ENCODE measurements at places on chromosomes 1 and 21.

DNA sequence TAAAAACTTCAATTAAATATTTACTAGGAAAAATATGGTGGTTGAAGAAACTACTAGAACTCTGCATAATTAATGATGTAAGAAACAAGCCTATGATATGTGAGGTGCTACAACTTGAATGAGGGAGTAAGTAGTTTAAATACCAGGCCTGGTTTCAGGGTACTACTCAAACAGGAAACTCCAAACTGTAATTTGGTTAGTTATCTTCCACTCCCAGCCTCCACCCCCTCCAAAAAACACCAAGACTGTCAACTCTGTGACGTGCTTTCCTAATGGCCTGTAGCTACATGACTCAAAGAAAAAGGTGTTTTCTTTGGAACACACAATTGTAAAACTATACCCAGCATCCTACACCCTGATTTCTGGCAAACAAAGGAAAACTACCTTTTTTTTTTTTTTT lies 55.9 kb upstream of the RCC1 start:
- H3K4me1 ChIP-seq, result no peaks in the 10 kb centered on the region
- no peak overlapping the region for H3K4me3 ChIP-seq
- DNase-seq, result no peak
- H3K36me3 ChIP-seq, result no peaks in the 10 kb centered on the region
- no peaks in the 10 kb centered on the region for H3K27me3 ChIP-seq

- H3K4me3 ChIP-seq, result no peak overlapping the region
- H3K36me3 ChIP-seq, result no peaks in the 10 kb centered on the region
- DNase-seq, result no peak
- no peak overlapping the region for H3K27ac ChIP-seq
- H3K4me1 ChIP-seq, result peaks cover 9% of the 10 kb centered on the region
Observed at GRCh38 chr1:9761855-9762254, 61.9 kb downstream of the CLSTN1 start.

- no peak overlapping the region for H3K27ac ChIP-seq
- H3K36me3 ChIP-seq, result no peaks in the 10 kb centered on the region
- no peaks in the 10 kb centered on the region for H3K27me3 ChIP-seq
- DNase-seq, result no peak
- H3K4me3 ChIP-seq, result no peak overlapping the region
- H3K4me1 ChIP-seq, result no peaks in the 10 kb centered on the region
Observed at GRCh38 chr21:29115899-29116298, 14.5 kb upstream of the MAP3K7CL start.

GRCh38 chr1:181344091-181344490 lies 139.2 kb upstream of the CACNA1E start:
- H3K4me3 ChIP-seq, result no peak overlapping the region
- DNase-seq, result no peak
- H3K27ac ChIP-seq, result no peak overlapping the region
- peaks cover 6% of the 10 kb centered on the region for H3K27me3 ChIP-seq
- H3K36me3 ChIP-seq, result no peaks in the 10 kb centered on the region
- no peaks in the 10 kb centered on the region for H3K4me1 ChIP-seq

DNA sequence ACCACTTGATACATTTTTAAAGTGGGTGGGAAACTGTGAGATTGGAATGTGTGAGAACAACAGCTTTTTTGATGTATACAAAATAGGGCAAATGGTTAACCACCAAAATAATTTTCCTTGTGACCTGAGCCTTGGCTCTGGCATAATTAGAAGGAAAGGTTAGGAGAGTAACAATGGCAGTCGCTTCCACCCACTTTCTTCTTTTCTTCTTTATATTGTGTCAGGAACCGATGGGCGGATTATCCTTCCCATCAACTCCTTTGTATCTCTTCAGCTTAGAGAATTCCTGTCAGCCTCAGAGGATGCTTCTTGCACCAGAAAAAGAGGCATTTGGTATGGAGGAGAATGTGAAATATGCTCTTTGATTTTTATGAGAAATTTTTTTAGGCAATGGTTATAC lies 90.6 kb downstream of the SDCCAG8 start:
- DNase-seq, result no peak
- H3K27me3 ChIP-seq, result no peaks in the 10 kb centered on the region
- H3K27ac ChIP-seq, result no peak overlapping the region
- no peak overlapping the region for H3K4me3 ChIP-seq

DNA sequence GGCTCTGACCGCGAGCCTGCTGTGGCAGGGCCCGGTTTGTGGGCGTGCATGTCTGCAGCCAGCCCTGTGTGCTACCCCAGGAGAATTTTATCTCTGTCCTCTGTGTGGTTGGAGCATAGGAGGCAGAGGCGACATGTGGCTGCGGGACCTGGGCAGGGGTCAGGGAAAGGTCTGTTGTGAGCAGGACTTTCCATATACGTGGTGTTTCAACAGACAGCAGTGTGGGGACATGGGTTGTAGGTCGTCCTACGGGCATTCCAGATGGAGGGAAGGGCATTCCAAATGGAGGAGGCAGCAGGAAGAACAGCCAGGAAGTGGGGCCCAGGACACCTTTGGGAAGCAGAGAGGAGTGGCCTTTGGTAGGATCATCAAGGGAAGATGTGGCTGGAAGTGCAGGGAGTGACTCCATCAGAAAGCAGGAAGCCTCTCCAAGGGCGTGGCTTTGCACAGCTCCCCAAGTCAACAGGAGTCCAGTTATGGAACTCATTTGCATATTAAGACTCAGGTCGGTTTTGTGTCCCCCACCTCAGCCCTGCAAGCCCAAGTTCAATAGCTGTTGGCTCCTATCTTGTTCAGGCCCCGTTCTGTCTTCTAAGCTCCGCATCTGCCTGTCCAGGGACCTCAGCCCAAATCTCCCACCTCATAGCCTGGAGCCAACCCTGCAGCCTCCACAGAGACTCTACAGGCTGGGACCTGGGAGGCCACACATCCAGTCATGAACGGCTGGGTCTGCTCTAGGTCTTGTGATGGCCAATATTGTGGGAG lies 309.1 kb downstream of the MATN1 start:
- H3K27me3 ChIP-seq, result no peaks in the 10 kb centered on the region
- no peak overlapping the region for H3K4me3 ChIP-seq
- no peaks in the 10 kb centered on the region for H3K36me3 ChIP-seq

DNA sequence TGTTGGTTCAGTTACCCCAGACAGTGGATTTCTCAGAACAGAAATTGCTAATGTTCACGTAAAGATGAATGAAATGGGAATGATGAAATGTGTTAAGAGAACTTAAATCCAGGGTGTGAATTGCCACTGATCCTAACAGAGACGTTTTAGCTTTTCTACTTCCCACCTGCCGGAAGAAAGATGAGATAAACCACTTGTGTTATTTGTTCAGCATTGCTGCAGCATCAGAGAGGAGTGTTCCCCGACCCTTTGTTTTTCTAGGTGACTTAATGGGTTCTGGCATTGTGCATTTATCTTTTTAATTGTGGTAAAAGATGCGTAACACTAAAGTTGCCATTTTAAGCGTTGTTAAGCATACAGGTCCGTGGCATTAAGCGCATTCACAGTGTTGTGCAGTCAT lies 122.3 kb downstream of the GALNT2 start:
- H3K4me1 ChIP-seq, result peaks cover 22% of the 10 kb centered on the region
- no peak for DNase-seq
- no peak overlapping the region for H3K4me3 ChIP-seq
- H3K36me3 ChIP-seq, result no peaks in the 10 kb centered on the region

DNA sequence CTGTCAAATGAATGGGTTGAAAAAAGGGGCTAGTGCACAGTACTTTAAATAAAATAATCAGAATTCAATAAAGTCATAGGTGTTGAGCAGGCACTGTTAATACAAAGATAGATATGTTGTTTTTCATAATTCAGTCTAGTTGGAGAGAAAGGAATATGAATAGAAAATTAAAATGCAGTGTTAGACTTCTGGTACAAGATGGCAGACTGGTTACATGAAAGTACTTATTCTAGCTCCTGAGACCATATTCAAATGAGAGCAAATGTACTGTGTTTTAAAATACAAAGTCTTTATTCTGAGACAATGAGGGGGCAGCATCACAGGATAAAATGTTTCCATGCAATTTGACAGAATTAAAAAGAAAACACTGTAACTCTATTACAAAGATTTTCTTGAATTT lies 542.1 kb downstream of the COL11A1 start:
- no peak overlapping the region for H3K4me3 ChIP-seq
- H3K27ac ChIP-seq, result no peak overlapping the region
- H3K36me3 ChIP-seq, result no peaks in the 10 kb centered on the region
- H3K4me1 ChIP-seq, result no peaks in the 10 kb centered on the region
- DNase-seq, result no peak
- H3K27me3 ChIP-seq, result no peaks in the 10 kb centered on the region

GRCh38 chr1:230750576-230750975 lies 3.4 kb downstream of the CAPN9 start:
- H3K27me3 ChIP-seq, result no peaks in the 10 kb centered on the region
- no peak overlapping the region for H3K4me3 ChIP-seq
- no peak for DNase-seq
- H3K36me3 ChIP-seq, result no peaks in the 10 kb centered on the region
- H3K27ac ChIP-seq, result no peak overlapping the region
- H3K4me1 ChIP-seq, result no peaks in the 10 kb centered on the region

- no peaks in the 10 kb centered on the region for H3K27me3 ChIP-seq
- no peak for DNase-seq
- H3K4me3 ChIP-seq, result no peak overlapping the region
- H3K36me3 ChIP-seq, result no peaks in the 10 kb centered on the region
- H3K27ac ChIP-seq, result no peak overlapping the region
Observed at GRCh38 chr1:77925518-77925917, 37.1 kb downstream of the NEXN start.

GRCh38 chr21:44368711-44369446 lies 15.5 kb downstream of the TRPM2 start:
- peak overlapping the region; percentile 11 for H3K4me3 ChIP-seq
- DNase-seq, result no peak
- H3K27me3 ChIP-seq, result no peaks in the 10 kb centered on the region
- H3K27ac ChIP-seq, result no peak overlapping the region
- no peaks in the 10 kb centered on the region for H3K4me1 ChIP-seq

DNA sequence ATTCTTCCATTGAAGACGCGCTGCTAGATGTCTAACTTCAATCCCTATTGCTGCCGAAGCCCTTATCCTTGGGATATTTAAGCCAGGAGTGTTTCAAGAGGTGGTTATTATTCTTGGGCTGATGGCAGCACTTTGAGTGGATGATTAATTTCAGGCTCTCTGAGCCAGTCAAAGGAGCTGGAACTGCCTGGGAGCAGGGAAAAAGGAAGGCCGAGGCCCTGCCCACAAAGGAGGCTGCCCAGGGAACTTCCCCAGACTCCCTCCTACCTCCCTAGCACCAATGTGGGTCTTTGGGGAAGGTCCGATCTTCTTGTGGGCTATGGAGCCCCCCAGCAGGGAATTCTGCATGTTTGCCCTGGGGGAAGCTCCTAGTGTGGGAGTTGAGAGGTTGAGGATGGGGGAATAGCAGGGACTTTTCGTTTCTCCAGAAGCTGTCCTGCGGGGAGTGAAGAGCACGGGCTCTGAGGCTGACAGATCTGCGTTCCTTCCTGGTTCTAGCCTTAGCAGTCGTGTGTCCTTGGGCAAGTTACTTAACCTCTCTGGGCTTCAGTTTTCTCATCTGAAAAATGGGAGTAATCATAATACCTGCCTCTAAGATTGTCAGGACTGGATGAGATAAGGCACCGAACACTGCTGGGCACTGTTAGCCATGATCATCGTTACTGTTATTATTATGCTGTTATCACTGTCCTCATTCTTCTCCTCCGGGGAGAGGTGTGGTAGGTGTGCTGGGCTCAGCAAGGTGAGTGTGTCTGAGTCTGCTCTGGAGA lies 6.3 kb downstream of the KCNQ4 start:
- DNase-seq, result no peak
- H3K4me1 ChIP-seq, result peaks cover 9% of the 10 kb centered on the region
- H3K4me3 ChIP-seq, result no peak overlapping the region
- no peak overlapping the region for H3K27ac ChIP-seq
- H3K27me3 ChIP-seq, result no peaks in the 10 kb centered on the region

DNA sequence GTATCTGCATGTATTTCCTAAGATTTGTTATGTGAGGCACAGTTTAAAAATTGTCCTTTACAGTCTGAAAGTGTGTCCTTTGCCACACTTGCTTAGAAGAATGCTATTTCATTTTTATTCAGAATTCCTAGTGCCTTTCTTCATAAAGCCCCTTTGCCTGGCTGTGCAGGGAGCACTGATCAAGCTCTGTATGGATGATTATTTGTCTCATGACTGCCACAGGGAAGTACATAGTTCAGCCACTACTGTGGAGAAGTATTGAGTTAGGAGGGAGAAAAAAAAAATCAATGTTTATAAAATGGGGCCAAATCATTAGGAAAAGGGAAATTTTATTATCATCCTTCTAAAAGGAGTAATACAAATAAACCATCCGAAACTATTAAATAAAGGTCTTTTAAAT lies 51.4 kb downstream of the LHX4 start:
- DNase-seq, result no peak
- H3K4me3 ChIP-seq, result no peak overlapping the region
- no peaks in the 10 kb centered on the region for H3K4me1 ChIP-seq
- H3K27ac ChIP-seq, result no peak overlapping the region

- DNase-seq, result no peak
- H3K27ac ChIP-seq, result no peak overlapping the region
- no peaks in the 10 kb centered on the region for H3K36me3 ChIP-seq
- no peaks in the 10 kb centered on the region for H3K4me1 ChIP-seq
Observed at GRCh38 chr1:245131026-245131393, 23.8 kb upstream of the KIF26B start.

DNA sequence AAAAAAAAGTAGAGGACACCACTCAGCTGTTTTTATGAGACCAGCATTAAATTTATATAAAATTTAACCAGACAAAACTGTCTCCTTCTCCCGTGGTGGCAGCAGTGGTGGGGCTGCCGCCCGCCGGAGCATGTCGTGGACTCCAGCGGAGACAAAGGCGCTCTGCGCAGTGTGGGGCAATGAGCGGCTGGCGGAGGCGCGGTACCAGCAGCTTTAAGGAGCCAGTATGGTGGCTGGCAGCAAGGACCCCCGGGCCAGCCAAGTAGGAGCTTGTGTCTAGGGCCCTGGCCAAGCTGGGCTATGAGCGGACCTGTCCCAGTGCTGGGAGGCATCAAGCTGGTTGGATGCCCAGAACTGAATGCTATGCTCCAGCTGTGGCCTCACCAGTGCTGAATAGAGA lies 2102.9 kb downstream of the NCAM2 start:
- no peaks in the 10 kb centered on the region for H3K27me3 ChIP-seq
- H3K27ac ChIP-seq, result no peak overlapping the region
- H3K4me1 ChIP-seq, result no peaks in the 10 kb centered on the region
- no peak overlapping the region for H3K4me3 ChIP-seq

GRCh38 chr1:51572365-51572764 lies 44.5 kb upstream of the OSBPL9 start:
- peaks cover 66% of the 10 kb centered on the region for H3K4me1 ChIP-seq
- no peak overlapping the region for H3K4me3 ChIP-seq
- no peaks in the 10 kb centered on the region for H3K36me3 ChIP-seq
- H3K27me3 ChIP-seq, result no peaks in the 10 kb centered on the region
- H3K27ac ChIP-seq, result peak overlapping the region; percentile 94

All from Panc1 (cell line).